Stimulated activated CD4-positive, alpha-beta T cell treated with anti-CD3 and anti-CD28 coated beads, TNF-alpha, amount 100 ng/mL, for 48 hours (primary cell): ENCODE measurements at places on chromosomes 12 and 14.

- DNase-seq, result no peak
Measured at GRCh38 chr12:58673021-58673420, 247.3 kb downstream of the LRIG3 start.

DNA sequence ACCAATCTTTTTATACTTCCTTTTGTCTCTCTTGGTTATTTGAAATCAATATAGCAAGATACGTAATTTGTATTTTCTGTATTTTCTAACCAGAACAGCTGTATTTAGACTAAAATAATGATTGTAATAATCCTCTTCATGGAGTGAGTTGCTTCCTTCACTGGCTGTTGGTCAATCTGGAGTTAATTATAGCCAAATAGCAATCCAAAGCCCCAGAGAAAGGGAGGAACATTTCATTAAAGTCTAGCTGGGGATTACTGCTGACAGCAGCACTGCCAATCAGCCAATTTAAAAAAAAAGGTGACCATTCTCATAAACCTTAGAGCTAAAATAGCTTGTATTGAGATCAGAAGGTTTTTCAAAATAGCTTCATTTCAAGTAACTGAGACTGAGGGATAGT, 118.0 kb downstream of the TRHDE start:
- no peak for DNase-seq

GRCh38 chr12:29230800-29231560, 81.9 kb downstream of the FAR2 start:
- no peak for DNase-seq

DNA sequence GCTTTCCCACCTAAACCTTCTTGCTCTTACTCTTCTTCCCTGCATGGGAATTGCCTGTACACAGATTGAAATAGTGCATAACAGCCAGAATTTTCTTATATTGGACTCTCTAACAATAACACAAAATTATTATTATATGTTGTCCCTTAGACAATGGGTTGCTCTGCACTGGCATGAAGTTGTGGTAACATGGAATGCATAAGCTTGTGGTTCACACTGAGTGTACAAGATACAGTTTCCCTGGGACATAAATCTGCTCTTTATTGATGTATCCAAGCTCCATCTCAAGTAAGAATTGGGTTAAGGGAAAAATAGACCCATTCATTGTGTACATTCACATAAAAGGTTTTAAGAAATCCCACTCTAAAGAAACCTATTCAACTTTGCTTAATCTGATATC, 114.4 kb upstream of the NTF3 start:
- DNase-seq, result no peak

- no peak for DNase-seq
Measured at GRCh38 chr12:64088431-64089349, 133.4 kb downstream of the KICS2 start.

- DNase-seq, result no peak
Measured at GRCh38 chr12:31021809-31022494, 51.7 kb upstream of the DDX11 start.

DNA sequence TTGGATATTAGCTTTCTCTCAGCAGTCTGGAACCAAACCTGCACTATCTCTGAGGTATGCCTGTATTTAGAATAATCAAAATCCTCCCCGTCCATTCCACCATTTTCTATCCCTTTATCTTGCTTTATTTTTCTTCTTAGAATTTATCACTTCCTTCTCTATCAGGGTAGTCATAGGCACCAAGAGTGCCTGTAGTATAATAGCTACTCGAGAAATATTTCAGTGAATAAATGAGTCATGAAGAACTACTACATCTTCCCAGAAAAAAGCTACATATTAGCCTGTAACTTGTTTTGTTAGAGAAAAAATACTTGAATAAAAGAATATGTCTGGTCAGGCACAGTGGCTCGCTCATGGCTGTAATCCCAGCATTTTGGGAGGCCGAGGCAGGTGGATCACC, 4.3 kb downstream of the SLC2A14 start:
- DNase-seq, result no peak

DNA sequence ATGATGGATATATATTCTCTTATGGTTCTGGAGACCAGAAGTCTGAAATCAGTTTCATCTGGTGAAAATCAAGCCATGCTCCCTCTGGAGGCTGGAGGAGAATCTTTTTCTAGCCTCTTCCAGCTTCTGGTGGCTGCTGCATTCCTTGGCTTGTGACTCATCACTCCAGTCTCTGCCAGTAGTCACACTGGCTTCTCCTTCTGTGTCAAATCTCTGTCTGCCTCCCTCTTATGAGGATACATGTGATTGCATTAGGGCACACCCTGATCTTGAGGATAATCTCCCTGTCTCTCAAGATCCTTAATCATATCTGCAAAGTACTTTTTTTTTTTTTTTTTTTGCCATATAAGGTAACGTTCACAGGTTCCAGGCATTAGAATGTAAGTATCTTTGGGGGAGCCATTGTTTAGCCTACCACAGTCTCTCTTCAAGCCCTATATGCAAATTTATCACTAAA, 17.7 kb downstream of the DNAL1 start:
- no peak for DNase-seq

DNA sequence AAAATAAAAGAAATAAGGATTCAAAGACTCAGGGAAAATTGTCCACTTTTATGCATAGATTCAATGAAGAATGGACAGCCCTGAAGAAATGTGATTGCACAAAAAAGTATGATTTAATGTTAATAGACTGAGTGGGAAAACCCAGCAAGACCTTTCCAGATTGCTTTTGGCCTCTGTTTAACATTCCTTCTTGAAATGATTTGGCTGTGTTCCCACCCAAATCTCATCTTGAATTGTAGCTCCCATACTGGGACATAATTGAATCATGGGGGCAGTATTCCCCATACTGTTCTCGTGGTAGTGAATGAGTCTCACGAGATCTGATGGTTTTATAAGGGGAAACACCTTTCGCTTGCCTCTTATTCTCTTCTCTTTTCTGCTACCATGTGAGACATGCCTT, 1316.9 kb upstream of the SEL1L start:
- no peak for DNase-seq

- DNase-seq, result no peak
Measured at GRCh38 chr14:101196795-101197590, 293.5 kb upstream of the RTL1 start.

DNA sequence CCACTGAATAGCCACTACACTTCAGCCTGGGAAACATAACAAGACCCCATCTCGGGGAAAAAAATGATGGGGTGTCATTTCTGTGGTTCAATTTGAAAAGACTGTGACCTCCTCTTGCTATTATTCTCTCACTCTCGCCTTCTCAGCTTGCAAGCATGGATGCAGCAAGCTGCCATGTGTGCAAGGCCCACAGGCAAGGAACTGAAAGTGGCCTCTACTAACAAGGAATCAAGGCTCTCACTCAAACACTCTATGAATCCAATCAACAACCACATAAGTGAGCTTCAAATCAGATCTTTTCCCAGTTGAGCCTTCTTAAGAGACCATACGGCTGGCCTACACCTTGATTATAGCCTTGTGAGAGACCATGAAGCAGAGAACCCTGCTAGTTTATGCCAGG, 17.9 kb upstream of the DHRS7 start:
- no peak for DNase-seq

GRCh38 chr12:1845427-1845826, 25.1 kb downstream of the LRTM2 start:
- DNase-seq, result no peak

DNA sequence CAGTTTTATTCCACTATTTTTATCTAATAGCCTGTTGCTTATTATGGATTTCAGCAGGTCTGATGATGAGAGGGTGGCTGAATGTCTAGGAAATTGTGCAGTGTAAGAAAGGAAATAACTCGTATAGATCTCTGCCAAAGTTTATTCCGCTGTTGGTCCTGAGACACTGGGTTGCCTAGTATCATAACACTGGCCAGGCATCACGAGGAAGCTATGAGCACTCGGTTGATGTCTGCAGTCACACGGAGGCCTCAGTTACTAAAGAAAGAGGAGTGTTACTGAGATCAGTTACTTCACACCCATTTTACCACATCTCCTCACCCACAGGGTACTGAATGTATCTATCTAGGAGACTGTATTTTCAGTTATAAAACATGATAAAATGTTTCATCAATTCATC, 21.9 kb downstream of the BHLHE41 start:
- no peak for DNase-seq

- DNase-seq, result no peak
Measured at GRCh38 chr14:79161571-79161970, 991.4 kb downstream of the NRXN3 start.

- peak; percentile 69 for DNase-seq
Measured at GRCh38 chr14:50001999-50002925, 109.4 kb downstream of the ARF6 start.

- no peak for DNase-seq
Measured at GRCh38 chr14:88411039-88411438, 25.6 kb downstream of the SPATA7 start.

DNA sequence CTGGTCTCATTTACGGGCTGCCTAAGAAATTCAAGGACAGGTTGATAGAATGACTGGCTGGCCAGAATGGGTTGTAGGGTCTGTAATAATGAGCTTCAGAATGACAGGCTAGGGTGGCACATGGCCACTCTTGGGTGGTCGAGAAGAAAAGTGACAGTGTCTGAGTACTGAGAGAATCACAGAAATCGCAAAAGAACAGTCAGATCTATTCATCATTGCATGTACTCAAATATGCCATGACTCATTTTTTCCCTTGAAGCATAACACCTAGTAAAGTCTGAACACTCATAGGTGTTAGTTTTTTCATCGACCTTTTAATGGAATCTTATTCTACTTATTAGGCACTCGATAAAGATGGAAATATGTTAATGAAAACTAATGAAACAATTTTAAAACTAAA, 37.8 kb upstream of the SEL1L start:
- DNase-seq, result no peak

DNA sequence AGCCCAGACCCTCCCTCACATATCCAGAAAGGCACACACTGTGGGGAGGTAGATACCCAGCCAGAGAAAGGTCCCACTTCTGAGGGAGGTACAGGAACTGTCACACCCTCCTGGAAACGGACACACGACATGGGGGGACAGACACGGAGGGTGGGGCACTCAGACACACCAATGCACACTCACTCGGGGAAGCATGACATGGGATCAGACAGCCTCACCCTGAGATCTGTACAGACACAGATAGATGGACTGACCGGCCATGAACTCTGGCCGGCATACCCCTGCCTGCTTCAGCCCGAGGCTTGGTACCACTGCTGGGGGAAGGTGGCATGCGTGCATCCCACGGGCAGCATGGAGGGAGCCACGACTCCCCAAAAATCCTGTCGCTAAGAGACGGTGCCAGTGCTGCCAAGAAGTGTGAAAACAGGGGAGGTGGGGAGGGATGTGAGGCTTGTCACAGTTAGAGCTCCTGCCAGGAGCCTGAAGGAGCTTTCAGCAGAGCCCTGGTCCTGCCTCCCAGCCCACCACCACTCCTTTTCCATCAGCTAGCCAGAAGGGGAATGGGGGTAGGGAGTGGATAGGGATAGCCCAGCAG, 571 bp downstream of the CPNE6 start:
- no peak for DNase-seq

GRCh38 chr14:100878271-100879146, 25.0 kb downstream of the RTL1 start:
- DNase-seq, result no peak
